ENCODE measurements at places on chromosomes 4 and X.

DNA sequence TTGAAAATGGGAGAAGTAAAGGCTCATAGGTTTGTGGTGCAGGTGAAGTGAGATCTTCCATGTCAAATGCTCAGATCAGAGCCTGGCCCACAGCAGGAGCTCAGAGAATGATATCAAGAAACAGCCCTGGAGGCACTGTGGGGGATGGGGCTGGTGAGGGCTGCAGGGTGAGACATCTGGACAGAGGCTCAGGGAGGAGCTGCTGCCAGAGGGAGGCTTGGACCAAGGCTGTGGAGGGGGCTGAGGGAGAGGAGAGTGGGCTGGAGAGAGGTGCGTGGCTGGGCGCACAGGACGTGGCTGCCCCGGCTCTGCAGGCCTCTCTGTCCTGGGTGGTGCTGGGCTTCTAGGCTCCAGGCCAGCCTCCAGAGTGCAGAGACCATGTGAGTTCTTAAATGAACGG lies 5.6 kb downstream of the SORCS2 start:
- DNase-seq, result no peak

GRCh38 chrX:108299101-108299591 lies 139.1 kb downstream of the COL4A6 start:
- DNase-seq, result no peak

DNA sequence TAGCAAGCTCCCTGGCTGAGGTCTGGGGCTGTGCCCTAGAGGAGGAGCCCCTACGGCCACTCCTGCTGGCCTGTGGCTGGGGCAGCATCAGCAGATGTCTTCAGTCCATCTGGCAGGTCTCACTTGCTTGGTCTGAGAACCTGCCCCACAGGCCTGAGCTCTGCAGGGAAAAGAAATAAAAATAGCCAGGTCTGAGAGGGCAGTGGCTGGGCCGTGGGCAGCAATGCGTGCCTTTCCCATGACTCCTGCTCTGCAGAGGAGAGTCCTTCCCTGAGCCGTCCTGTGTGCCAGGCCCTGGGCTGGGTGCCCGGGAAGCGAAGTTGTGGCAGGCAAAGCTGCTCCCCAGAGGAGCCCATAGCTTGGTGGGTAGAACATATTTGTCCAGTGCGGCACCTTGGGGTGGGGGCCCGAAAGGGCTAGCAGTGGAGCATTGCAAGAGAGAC lies 11.3 kb upstream of the KIAA0232 start:
- no peak for DNase-seq

GRCh38 chrX:118347736-118348135 lies 1.8 kb downstream of the WDR44 start:
- DNase-seq, result no peak

DNA sequence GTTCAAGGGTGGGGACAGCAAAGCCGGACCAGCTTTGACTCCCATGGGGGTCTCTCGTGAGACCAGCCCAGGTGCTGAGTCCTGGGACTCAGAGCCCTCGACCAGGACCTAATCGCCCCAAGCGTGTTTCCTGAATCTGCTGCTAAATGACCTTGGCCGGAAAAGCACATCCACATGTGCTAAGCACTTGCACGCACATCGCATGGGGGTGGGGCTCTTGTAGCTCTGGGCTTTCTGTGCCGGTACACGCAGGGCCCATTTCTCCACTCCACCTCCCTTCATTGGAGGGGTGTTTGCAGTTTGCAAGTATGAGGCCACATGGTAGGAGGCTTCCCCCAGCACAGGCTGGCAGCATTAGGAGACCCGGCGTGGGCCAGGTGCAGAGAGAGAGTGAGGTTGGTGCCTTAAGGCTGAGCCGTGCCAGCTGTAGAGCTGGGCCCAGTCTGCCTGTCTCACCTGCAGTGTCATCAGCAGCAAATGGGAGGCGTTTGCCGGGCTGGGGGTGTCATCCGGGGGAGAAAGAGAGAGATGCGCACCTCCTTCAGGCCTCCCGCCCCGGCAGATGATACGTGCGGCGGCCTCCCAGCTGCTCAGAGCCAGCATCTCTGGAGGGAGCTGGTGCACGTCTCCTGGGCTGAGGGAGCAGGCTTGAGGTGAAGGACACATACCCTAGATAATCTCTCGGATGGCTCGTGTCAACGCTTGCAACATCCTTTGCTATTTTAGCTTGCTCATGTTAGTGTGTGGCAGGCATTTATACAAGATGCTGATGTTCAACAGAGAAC lies 45.2 kb upstream of the CLCN4 start:
- DNase-seq, result no peak

DNA sequence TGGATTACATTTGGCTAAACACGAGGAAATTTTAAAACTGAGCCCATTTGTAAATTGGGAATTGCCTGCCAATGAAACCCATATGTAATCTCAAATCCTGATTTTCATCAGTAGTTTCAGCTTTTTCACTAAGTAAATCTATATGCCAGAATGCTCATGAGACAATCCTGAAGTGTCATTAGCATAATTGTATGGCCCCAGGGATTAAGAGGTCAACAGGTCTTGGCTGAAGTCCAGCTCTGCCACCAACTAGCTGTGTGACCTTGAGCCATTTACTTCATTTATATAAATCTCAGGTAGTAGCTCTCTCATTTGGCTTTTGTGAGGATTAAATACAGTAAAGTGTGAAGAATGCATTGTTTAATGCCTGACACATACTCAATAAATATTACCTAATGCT lies 320.5 kb upstream of the EMCN start:
- DNase-seq, result no peak

GRCh38 chr4:146654687-146655520 lies 16.2 kb downstream of the POU4F2 start:
- DNase-seq, result peak; percentile 52

DNA sequence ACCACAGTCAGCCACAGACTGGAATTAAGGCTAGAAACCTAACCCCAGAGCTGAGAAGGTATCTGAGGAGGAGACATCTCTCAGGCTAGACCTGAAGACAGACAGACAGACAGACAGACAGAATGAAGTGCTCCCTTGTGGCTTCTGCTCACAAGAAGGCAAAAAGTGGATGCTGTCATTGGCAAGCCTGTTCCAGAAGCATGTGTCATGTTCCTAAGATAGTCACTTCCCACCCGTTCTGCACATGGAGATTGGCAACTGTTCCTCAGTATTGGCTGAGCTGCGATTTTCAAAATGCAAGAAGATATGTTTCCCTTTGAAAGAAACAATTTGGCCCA lies 166.4 kb downstream of the NSUN7 start:
- no peak for DNase-seq

DNA sequence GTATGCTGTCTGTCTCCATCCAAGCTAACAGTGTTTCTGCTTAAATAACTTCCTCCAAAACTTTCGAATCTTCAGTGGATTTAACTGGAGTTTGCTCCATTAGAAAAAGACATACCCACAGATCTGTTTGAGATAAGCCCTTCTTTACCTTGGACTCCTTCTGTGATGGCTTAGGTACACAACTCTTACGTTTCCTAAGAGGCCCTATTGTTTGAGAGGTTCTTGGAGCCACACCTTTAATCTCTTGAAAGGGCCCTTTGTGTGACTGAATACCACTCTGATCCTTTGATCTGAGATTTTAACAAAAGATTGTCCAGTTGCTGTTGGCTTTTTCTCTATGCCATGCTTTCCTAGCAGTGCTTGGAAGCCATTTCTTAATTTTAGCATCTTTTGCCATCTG lies 92.5 kb downstream of the AKAP4 start:
- DNase-seq, result no peak
